ENCODE measurements at places on chromosomes 12 and 14.

GRCh38 chr14:34238610-34239009, 223.4 kb downstream of the SPTSSA start:
- no peak for DNase-seq
- H3K36me3 ChIP-seq: no peaks in the 10 kb centered on the region
- no peaks in the 10 kb centered on the region for H3K4me1 ChIP-seq

DNA sequence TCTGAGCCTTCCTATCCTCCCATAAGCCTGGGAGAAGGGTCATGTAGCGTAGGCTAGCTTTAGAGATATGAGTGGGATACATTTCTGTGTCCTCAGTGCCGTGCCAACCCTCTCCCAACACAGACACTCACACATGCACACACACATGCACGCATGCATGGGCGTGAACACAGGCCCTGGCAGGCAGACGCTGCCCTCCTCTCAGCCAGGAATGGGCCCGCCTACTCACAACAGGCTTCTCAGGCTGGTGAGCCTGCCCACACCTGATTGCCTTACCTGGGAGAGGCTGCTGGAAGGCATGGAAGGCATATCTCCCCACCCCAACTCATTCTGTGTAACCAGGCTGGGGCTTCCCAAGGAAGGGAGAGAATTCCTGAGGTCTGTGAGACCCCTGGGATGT, 12.8 kb upstream of the ACVR1B start:
- peaks cover 5% of the 10 kb centered on the region for H3K4me1 ChIP-seq
- DNase-seq: no peak
- H3K4me3 ChIP-seq: peak overlapping the region; percentile 28
- H3K36me3 ChIP-seq: no peaks in the 10 kb centered on the region
- H3K27ac ChIP-seq: no peak overlapping the region

- no peaks in the 10 kb centered on the region for H3K27me3 ChIP-seq
- H3K4me1 ChIP-seq: no peaks in the 10 kb centered on the region
Observed at GRCh38 chr12:88546226-88546625, 34.0 kb downstream of the KITLG start.

GRCh38 chr12:22361785-22362184, 27.3 kb upstream of the ST8SIA1 start:
- H3K27me3 ChIP-seq: no peaks in the 10 kb centered on the region
- no peaks in the 10 kb centered on the region for H3K36me3 ChIP-seq
- no peak overlapping the region for H3K27ac ChIP-seq
- H3K4me3 ChIP-seq: no peak overlapping the region
- no peak for DNase-seq

- no peak for DNase-seq
- no peaks in the 10 kb centered on the region for H3K27me3 ChIP-seq
- no peaks in the 10 kb centered on the region for H3K36me3 ChIP-seq
- peaks cover 25% of the 10 kb centered on the region for H3K4me1 ChIP-seq
Observed at GRCh38 chr14:104442631-104443390, 136.8 kb upstream of the C14orf180 start.
